Nucleus accumbens (tissue), 56 donors: ENCODE measurements at places on chromosomes 16 and 17.

GRCh38 chr16:50800074-50800473 is 58.2 kb downstream of the CYLD start:
- DNase-seq = no peak

- no peak for DNase-seq
Measured at GRCh38 chr17:22703204-22703603, 1010.9 kb downstream of the KCNJ18 start.

- no peak for DNase-seq
Measured at GRCh38 chr16:19753815-19754643, 36.0 kb downstream of the IQCK start.

GRCh38 chr16:89037261-89038152 is 56.1 kb upstream of the ACSF3 start:
- DNase-seq = no peak

GRCh38 chr17:40791111-40791510 is 8.6 kb downstream of the KRT28 start:
- DNase-seq = no peak

DNA sequence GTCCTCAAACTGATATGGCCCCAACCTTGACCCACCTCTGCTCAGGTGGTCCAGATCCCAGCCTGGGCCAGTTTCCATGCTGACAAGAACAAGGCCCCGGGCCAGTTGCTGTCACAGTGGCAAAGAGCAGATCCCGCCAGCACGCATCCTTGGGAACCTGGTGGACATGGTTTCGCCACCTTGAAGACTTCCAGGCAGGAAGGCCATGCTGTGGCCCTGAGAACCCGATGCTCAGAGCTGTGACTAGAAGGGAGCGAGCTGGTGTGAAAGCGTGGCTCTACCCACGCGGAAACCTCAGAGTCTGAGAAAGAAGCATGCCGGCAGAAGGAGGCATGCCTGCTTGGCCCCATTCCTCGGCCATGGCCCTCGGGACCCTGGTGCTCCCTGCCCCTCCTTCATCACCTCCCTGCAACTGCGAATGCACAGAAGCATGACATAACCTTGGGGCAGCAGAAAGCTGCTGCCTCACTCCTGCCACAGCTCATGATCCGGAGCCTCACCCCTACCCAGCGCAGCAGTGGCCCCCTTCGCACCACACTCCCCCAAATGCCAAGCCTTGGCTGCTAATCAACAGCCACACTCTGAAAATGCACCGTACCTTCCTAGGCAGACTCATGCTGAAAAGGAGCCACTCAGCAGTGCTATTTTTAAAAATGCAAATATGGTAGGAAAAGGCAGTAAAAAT is 33.2 kb downstream of the UBE2O start:
- peak; percentile 13 for DNase-seq
